ENCODE measurements at places on chromosomes 13 and 19. TPM values are rescaled to one million over a fixed set of nuclear protein-coding genes. Genes with fewer than 3 reads are reported as not detected.

CPB2 gene
- not detected for total RNA-seq

SPACA4 gene
- not detected for total RNA-seq

DPY19L3 gene
- 36.7 TPM for total RNA-seq

ZNF208 gene
- 7.8 TPM for total RNA-seq

DBP gene
- 14.5 TPM for total RNA-seq

ZNF296 gene
- 2.1 TPM for total RNA-seq

LAIR1 gene
- 41.9 TPM for total RNA-seq

CEACAM1 gene
- total RNA-seq = 33.1 TPM

FAM124A gene
- 3.5 TPM for total RNA-seq

MAP4K1 gene
- 17.7 TPM for total RNA-seq

IFNL2 gene
- not detected for total RNA-seq

ZNF649 gene
- 16.2 TPM for total RNA-seq

CEACAM20 gene
- total RNA-seq = not detected

ZNF491 gene
- 2.5 TPM for total RNA-seq

VSIG10L gene
- 1.8 TPM for total RNA-seq
